ENCODE measurements at places on chromosomes 3 and 15.
A peak's percentile ranks its signal among the peaks of the same experiment; 100 is the strongest.

GRCh38 chr15:35833581-35833980 is 287.6 kb upstream of the DPH6 start:
- no peak overlapping the region for H3K4me3 ChIP-seq
- H3K27me3 ChIP-seq = no peaks in the 10 kb centered on the region
- no peak overlapping the region for H3K27ac ChIP-seq

DNA sequence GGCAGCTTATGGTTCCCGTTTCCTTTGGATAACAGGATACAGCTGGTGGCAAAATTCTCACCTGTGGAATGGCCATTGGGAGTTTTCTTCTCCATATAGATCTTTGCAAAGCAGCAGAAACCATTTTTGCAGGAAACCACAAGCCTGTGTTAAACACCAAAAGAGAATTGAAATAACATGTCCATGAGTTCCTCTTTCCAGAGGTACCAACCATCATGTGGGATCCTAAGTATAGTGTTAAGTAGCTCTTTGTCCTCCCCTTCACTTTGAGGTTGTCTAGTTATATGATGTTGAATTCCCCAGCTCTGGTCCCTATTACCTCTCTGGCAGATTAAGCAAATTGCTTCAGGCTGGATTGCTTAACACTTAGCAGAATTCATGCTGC is 94.9 kb downstream of the AKAP13 start:
- peaks cover 34% of the 10 kb centered on the region for H3K4me1 ChIP-seq
- peak overlapping the region; percentile 46 for H3K27ac ChIP-seq
- H3K27me3 ChIP-seq = no peaks in the 10 kb centered on the region
- DNase-seq = peak; percentile 18
- peak overlapping the region; percentile 4 for H3K4me3 ChIP-seq

DNA sequence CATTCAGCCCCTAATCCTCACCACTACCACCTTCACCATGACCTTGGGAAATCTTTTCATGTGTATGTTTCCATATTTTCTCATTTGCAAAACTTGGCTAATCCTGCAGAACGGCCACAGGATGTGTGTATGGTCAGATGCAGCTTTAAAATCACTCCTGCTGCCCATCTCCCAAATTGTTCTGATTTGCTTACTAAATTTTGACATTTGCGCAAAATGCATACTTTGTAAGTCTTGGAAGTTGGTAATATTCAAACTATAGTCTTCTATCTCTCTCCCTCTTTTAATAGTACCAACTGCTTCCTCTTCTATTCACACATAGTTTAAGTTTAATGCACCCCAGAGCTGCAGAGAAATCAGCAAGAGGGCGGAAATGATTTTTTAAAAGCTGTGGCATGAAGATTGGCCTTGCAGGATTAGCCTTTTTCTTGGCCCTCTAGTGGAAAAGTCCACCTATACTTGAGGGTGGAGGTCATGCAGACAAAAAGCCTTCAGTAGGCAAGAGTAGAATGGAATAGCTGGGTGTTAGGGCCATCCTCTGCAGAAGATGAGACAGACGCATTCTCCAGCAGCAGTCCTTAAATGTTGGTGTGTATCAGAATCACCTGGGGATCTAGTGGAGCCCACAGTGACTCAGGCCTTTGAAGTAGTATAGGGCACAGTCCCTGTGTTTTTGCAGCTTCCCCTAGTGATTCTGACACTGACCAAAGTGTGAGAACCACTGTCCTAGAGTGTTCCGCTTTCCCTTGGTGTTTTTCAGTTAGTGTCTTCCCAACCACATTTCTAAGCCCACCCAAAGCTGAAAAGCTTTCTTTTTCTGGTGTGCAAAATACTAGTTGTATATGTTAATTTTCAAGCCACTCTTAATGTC is 181.7 kb downstream of the CHST2 start:
- H3K27ac ChIP-seq = no peak overlapping the region
- no peak overlapping the region for H3K4me3 ChIP-seq
- no peak for DNase-seq
- H3K27me3 ChIP-seq = no peaks in the 10 kb centered on the region
- H3K36me3 ChIP-seq = no peaks in the 10 kb centered on the region

GRCh38 chr3:21528291-21528995 is 222.6 kb downstream of the ZNF385D start:
- no peak overlapping the region for H3K4me3 ChIP-seq
- H3K36me3 ChIP-seq = no peaks in the 10 kb centered on the region

DNA sequence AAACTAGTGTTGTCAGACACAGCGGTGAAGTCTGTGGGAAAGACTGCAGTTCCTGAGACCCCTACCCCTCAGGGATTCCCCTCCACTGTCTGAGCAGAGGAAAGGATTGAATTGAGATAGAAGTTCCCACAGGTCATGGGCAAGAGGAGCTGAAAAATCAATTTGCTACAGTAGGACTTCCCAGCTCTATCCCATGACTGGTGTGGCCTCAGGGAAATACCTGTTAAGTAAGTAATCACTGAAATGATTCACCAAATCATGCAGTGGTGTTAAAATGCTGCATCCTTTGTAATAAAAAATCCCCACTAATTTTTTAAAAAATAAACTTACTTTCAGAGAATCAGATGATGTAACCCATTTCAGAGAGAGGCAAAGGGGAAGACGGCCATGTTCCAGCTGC is 45.0 kb upstream of the SPRED1 start:
- H3K27me3 ChIP-seq = no peaks in the 10 kb centered on the region
- no peak overlapping the region for H3K27ac ChIP-seq
- no peaks in the 10 kb centered on the region for H3K36me3 ChIP-seq
- no peaks in the 10 kb centered on the region for H3K4me1 ChIP-seq

DNA sequence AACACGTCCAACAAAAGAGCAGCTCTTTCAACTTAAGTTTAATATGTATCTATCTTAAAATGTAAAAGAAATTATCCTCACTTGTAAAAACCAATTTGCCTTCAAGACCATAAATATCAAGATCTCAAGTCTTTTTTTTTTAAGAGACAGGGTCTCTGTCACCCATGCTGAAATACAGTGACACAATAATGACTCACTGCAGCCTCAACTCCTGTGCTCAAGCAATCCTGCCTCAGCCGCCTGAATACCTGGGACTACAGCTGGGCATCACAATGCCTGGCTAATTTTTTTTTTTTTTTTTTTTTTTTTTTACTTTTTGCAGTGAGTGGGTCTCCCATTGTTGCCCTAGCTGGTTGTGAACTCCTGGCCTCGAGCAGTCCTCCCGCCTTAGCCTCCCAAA is 26.0 kb downstream of the ACAP2 start:
- no peak for DNase-seq
- H3K27me3 ChIP-seq = no peaks in the 10 kb centered on the region
- no peaks in the 10 kb centered on the region for H3K4me1 ChIP-seq
- no peak overlapping the region for H3K4me3 ChIP-seq
- no peak overlapping the region for H3K27ac ChIP-seq
- no peaks in the 10 kb centered on the region for H3K36me3 ChIP-seq

DNA sequence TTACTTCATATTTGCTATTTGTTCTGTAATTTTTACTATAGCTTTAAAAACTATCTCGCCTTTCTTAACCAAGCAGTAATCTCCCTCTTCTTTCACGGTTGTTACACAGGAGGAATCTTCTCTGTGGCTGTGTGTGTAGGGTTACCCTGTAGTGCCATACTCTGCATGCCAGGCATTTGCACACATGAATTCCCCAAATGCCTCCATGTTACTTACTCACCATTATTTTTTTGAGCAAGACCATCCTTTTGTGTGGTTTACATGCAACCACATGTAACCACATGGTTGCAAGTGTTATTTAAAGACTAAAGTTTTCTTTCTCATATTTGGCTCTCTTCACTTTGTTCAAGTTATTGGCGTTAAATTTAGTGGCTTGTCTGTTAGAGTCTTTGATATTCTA is 45.5 kb downstream of the HPS3 start:
- no peak overlapping the region for H3K4me3 ChIP-seq
- H3K27ac ChIP-seq = no peak overlapping the region
- 0 out of 2 replicates have a peak, but pooled peaks cover 5% of the 10 kb centered on the region for H3K36me3 ChIP-seq
- peak; percentile 52 for DNase-seq
- H3K4me1 ChIP-seq = peaks cover 19% of the 10 kb centered on the region

DNA sequence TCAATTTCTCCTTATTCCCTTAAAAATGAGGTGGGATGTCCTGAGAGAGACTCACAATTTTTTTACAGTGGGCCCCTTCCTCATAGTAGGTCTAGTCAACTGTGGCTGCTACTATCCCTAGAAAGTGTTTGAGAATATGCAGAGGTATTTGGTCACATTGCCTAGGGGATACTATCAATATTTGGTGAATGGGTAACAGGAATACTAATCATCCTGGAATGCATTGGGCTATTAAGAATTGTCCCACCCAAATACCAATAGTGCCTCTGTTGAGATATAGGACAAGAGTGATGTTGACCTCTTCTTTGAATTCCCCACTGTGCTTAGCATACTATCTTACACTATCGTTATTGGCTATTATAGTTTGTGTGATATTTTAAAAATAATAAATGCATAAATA is 389.4 kb downstream of the DIPK2A start:
- no peaks in the 10 kb centered on the region for H3K4me1 ChIP-seq
- H3K27ac ChIP-seq = no peak overlapping the region
- H3K36me3 ChIP-seq = no peaks in the 10 kb centered on the region

- H3K27ac ChIP-seq = no peak overlapping the region
- H3K36me3 ChIP-seq = peaks cover 4% of the 10 kb centered on the region
- no peaks in the 10 kb centered on the region for H3K27me3 ChIP-seq
These were observed 6.9 kb downstream of the RPL15 start for GRCh38 chr3:23923786-23924185.

GRCh38 chr3:26753095-26753494 is 130.5 kb downstream of the LRRC3B start:
- H3K27me3 ChIP-seq = no peaks in the 10 kb centered on the region
- DNase-seq = no peak
- no peak overlapping the region for H3K27ac ChIP-seq
- H3K4me1 ChIP-seq = peaks cover 13% of the 10 kb centered on the region

DNA sequence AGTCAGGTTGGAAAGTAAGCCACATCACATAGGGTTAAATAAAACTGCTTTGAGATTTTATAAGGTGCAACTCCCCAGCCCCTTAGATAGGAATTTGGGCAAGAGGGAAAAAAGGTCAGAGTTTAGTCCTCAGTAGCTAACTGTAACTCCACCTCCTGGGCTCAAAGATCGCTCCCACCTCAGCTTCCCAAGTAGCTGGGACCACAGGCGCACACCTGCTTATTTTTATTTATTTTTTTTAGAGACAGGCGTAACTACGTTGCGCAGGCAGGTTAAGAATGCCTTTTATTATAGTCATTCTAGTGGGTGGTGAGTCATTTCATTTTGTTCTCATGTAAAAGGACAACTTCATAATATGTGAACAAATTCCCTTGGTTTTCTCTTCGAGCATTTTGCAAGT is 14.7 kb downstream of the TM2D3 start:
- H3K4me3 ChIP-seq = no peak overlapping the region
- no peaks in the 10 kb centered on the region for H3K27me3 ChIP-seq
- H3K4me1 ChIP-seq = peaks cover 20% of the 10 kb centered on the region
- H3K27ac ChIP-seq = no peak overlapping the region
- peaks cover 2% of the 10 kb centered on the region for H3K36me3 ChIP-seq

DNA sequence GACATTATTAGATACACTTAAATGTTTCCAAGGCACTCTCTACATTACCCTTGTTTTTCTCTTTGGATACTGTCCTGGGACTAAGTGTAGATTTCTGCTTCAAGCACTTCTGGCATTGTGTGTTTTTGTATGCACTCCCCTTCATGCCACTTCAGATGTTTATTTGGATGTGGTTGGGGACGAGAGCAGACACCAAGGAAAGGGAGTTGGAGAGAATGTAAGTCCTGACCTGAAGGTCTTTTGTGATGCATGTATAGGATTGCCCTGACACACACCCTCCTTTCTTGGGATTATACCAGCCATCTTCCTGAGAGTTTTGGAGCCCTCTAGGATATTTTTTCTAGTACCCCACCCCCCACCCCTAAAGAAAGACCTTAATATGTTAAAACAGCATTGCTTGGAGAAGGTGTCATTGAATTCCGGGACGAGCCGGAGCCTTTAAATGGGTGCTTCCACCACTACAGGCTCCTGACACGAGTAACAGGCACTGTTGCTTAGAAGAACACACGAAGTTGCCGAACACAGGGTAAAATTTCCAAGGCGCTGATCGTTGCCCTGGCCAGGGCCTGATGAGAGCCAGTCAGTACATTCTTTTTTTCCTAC is 22.7 kb downstream of the PSMD6 start:
- no peaks in the 10 kb centered on the region for H3K4me1 ChIP-seq
- H3K4me3 ChIP-seq = no peak overlapping the region
- no peaks in the 10 kb centered on the region for H3K36me3 ChIP-seq
- no peak overlapping the region for H3K27ac ChIP-seq
- no peaks in the 10 kb centered on the region for H3K27me3 ChIP-seq
- DNase-seq = no peak

DNA sequence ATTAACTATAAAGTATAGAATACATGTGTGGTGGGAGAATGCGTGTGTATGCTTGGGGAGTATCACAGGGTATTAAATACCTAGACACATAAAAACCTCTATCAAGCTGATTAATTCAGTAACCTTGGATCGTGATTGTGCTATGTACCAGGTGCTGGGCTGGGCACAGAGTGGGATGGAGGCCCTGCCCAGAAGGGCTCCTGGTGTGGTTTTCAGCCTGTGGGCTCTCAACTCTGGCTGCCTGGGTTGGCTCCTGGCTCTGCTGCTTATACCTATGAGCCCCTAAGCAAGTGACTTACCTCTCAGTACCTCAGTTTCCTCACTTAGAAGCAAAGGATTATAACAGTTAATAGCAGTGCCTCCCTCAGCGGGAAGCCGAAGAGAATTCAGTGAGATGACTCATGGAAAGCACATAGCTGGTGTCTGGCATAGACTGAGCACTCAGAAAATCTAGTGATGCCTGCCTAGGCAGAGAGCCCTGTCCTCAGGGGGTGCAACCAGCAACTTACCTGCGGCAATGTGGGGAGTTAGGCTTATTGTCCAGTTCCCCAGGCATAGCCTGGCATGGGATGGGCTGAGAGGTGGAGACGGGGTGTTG is 90.6 kb upstream of the MYZAP start:
- no peaks in the 10 kb centered on the region for H3K36me3 ChIP-seq
- H3K27ac ChIP-seq = no peak overlapping the region
- H3K4me3 ChIP-seq = no peak overlapping the region
- H3K4me1 ChIP-seq = no peaks in the 10 kb centered on the region
- DNase-seq = no peak

DNA sequence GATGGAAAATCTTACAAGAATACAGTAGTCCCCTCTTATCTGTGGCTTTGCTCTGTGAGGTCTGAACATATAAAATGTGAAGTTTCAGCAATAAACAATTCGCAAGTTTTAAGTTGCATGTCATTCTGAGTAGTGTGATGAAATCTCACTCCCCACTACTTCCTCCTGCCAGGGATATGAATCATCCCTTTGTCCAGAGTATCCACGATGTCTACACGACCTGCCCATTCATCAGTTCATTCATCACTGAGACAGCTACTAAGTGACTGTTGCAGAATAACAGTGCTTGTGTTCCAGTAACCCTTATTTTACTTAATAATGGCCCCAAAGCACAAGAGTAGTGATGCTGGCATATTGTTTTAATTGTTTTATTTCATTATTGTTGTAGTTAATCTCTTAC is 489.2 kb upstream of the UBE2E2 start:
- H3K27me3 ChIP-seq = no peaks in the 10 kb centered on the region
- no peaks in the 10 kb centered on the region for H3K36me3 ChIP-seq

GRCh38 chr3:147538034-147538433 is 128.9 kb downstream of the ZIC1 start:
- H3K27ac ChIP-seq = no peak overlapping the region
- no peaks in the 10 kb centered on the region for H3K36me3 ChIP-seq
- H3K4me3 ChIP-seq = peak overlapping the region; percentile 20
- H3K4me1 ChIP-seq = no peaks in the 10 kb centered on the region

GRCh38 chr3:46574881-46575576 is 8.9 kb upstream of the LRRC2 start:
- no peaks in the 10 kb centered on the region for H3K4me1 ChIP-seq
- H3K27me3 ChIP-seq = no peaks in the 10 kb centered on the region
- no peak overlapping the region for H3K4me3 ChIP-seq
- no peaks in the 10 kb centered on the region for H3K36me3 ChIP-seq
